ENCODE measurements at places on chromosomes 4 and X.
A peak's percentile ranks its signal among the peaks of the same experiment; 100 is the strongest.

- DNase-seq = no peak
These were observed 542.0 kb downstream of the GBA3 start for GRCh38 chr4:23234716-23235115.

GRCh38 chr4:187504974-187505797 lies 490.4 kb upstream of the ZFP42 start:
- no peak for DNase-seq

GRCh38 chr4:123589301-123589700 lies 192.7 kb downstream of the SPRY1 start:
- no peak for DNase-seq

DNA sequence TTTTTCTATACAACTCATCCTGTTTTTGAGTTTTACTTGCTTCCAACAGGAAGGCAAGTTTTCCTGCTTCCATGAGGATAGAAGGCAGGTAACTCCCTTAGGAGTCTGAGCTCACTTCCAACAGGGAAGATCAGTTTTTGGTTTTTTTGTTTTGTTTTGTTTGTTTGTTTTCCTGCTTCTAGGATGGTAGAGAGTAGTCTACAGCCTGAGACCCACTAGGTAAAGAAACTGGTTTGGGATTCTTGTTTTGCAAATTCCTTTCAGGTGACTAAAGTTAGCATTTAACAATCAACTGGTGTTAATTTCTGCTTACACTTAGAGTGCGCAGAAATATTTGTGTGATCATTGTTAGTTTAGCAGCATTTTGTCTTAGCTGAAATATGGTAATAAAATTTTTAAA lies 227.8 kb upstream of the TACR3 start:
- no peak for DNase-seq

- DNase-seq = no peak
These were observed 41.0 kb upstream of the DMD start for GRCh38 chrX:33252306-33252825.

GRCh38 chr4:27272217-27272616 lies 411.6 kb downstream of the STIM2 start:
- no peak for DNase-seq

DNA sequence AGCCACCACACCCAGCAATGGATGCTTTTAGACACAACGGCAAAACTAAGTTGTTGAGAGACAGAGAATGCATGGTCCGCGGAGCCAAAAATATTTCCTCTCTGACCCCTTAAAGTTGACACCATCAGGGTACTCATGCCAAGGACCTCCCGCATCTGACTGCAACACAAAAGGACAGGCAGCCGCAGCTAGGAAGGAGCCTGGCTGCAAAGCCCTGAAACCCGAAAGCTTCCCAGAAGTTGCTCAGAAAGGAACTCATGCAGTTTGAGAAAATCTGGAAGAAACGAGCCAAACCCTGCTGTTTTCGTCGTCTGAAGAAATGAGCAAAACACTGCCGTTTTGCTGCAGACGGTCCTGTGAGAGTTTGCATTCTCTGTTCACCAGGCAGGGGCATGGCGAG lies 16.5 kb downstream of the DHRSX start:
- peak; percentile 51 for DNase-seq

DNA sequence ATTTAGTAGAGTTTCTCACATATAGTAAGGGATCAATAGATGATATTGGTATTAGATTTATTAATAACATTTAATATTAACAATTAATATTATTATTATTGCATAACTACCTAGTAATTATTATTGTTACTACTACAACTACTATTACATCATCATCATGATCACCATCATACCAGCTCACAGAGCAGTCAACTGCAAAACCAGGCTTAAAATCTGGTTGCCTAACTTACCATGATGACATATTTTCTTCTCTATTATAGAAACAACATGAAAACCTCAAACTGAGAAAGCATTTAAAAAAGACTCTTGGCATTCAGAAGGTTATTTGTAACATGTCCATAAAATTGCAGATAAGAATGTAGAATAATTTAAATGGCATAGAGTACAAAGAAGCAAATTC lies 247.0 kb upstream of the TTC29 start:
- DNase-seq = no peak

- DNase-seq = no peak
These were observed 78.6 kb upstream of the STS start for GRCh38 chrX:7068939-7069367.

- peak; percentile 94 for DNase-seq
These were observed 54.4 kb downstream of the NBDY start for GRCh38 chrX:56783450-56783831.

GRCh38 chr4:93433840-93434239 lies 394.7 kb upstream of the ATOH1 start:
- DNase-seq = no peak

DNA sequence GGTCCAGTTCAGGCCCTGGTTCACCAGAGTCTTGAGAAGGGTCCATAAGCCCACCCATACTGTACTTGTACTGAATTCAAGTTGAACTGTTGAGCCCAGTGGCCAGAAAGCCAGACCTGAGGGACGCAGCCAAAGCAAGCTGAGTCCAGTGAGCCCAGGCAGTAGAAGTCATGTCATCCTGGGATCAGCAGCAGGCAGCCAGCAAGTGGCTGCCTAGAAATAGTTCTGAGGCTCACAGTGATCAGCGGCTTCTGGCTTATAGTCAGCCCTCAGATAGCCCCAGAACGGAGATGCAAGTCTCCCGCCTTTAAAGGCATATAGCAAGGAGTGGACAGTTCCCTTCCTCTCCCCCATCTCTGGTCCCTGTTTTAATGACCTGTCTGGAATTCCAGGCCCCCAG lies 347.1 kb downstream of the FBXW7 start:
- no peak for DNase-seq

DNA sequence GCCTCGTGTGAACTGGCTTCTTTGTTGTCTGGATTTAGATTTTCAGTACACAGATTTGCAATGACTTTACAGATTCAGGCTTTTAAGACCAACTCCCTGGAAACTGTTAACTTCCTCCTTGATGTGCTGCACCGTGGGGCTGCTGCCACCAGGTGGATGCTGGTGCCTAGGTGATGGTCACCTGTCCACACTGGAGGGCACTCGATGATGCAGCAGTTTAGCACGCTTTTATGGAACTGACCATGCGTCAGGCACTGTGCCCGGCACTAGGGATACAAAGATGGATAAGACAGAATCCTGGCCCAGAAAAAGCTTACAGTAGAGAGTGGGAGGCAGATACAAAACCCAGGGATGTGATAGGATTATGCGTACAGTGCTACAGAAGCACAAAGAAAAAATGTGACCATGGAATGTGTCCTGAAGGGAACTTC lies 180.7 kb downstream of the CEP135 start:
- DNase-seq = no peak

DNA sequence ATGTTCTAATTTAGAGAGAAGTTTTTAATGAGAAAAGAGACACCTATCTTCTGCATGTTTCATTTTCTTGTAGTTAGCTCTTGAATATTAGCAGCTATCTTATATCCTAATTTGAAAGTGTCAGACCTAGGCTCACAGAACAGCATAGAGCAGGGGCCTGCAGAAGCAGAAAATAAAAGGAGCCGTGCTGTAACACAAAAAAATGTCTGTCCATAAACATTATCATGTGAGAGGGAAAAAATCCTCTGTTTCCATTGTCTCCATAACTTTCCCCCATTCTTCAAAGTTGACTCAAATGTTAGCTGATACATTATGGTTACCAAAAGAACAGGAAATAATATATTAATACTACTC lies 329.2 kb upstream of the EPHA5 start:
- no peak for DNase-seq

DNA sequence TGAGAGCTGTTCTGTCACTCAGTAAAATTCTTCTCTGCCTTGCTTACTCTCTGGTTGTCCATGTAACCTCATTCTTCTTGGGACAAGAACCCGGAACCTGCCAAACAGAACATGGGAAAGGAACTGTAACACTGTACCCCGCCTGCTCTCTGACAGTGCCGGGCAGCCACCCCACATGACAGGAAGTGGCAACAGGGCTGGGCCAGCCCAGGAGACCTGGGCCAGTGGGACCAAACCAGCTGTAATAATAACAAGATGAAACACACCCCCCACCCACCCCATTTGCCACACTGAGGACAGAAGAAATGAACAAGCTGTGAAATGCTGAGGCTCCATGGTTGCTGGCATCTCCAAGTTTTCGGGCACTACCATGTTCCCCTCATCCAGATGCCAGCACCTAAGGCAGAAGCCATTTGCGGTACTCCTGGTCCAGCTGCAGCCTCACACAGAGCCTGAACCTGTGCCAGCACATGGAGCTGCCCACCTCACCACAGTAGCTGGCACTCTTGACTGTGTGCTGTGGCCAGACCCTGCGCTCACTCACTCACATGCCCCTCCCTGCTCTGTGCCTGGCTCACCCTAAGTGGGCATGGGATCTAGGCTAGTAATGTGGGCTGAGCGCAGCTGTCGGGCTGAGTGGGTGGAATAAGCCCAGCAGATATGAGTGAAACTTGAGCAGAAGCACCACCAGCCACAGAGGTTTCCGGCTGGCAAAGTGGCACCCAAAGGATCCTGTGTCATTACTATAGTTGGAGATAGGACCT lies 126.2 kb upstream of the UGT8 start:
- no peak for DNase-seq

GRCh38 chr4:140255467-140255866 lies 101.5 kb upstream of the MAML3 start:
- DNase-seq = peak; percentile 61

- DNase-seq = no peak
These were observed 1614.4 kb downstream of the PCDH19 start for GRCh38 chrX:98795636-98796035.

DNA sequence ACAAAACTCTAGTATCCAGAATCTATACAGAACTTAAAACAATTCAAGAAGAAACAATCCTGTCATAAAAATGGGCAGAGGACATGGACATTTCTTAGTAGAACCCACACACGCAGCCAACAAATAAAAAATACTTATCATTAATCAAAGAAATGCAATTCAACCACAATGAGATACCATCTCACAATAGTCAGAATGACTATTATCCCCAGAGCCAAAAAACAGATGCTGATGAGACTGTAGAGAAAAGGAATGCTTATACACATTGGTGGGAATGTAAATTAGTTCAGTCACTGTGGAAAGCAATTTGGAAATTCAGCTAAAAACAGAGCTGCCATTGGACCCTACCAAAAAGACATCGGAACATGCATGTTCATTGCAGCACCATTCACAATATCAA lies 37.9 kb downstream of the RAB40AL start:
- DNase-seq = no peak

- DNase-seq = peak; percentile 29
These were observed 24.6 kb downstream of the NAP1L5 start for GRCh38 chr4:88672987-88673386.

DNA sequence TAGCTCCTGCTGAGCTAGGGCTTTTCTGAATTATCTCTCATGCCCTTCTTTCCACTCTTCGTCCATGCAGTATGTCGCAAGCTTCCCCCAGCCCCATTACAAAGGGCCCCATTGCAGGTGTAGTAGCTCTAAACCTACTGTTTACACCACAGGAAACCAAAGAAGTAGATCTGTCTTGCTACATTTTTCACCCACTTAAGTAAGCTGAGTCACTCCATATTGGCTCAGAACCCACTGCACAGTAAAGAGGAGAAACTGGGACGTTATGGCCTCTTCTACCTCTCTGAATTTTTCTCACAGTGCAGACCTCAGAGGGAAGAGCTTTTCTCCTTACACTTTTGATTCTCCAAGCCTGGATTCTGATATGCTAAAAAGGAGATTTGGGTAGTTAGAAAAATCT lies 200.2 kb downstream of the SMARCA1 start:
- no peak for DNase-seq

DNA sequence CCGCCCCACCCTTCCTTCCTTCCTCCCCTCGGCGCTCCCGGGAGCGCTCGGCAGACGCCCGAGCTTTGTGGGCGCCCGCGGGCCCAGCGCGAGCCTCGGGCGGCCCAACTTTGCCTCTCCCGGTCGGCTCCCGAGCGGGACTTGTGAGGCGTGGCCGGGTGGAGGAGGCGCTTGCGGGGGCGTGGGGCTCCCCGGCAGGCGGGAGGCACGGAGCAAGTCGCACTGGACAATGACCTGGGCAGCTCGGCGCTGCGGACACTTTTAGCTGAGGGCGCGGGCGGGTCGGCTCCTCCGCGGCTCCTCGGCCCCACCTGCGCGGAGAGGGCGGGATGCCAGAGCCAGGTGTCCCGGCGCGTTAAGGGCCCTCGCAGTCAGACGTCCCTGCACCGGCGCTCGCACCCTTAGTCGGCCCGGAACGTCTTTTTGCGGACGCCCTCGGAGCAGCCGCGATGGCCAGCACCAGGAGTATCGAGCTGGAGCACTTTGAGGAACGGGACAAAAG lies 385 bp downstream of the DCLK2 start:
- DNase-seq = peak; percentile 73

DNA sequence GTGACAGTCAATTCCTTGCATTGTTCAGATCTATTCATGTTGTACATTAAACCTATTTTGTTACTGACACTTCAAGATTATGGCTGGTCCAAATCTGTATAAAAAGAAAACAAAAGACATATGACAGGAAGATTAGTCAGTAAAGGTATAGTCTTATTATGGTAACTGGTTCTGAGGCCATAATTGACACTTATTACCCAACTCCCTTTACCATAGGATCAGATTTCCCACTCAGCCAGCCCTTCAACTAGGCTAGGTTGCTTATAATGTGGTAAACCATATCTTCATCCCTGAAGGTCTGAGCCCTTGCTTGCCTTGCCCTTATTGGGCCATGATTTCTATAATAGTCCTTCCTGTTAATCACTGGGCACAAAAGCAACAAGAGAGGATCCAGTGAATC lies 289.6 kb downstream of the CXXC4 start:
- no peak for DNase-seq

- no peak for DNase-seq
These were observed 28.9 kb upstream of the RPS6KA6 start for GRCh38 chrX:84216881-84217280.

Data from brain (organoid and tissue), 16 donors.